Fibroblast of the conjunctiva (primary cell): ENCODE measurements at places on chromosomes 5 and 9.
A peak's percentile ranks its signal among the peaks of the same experiment; 100 is the strongest.

- no peak for DNase-seq
Measured at GRCh38 chr9:90107726-90108655, 503.2 kb downstream of the GADD45G start.

GRCh38 chr5:90274216-90274615 is 135.3 kb downstream of the CETN3 start:
- no peak for DNase-seq

DNA sequence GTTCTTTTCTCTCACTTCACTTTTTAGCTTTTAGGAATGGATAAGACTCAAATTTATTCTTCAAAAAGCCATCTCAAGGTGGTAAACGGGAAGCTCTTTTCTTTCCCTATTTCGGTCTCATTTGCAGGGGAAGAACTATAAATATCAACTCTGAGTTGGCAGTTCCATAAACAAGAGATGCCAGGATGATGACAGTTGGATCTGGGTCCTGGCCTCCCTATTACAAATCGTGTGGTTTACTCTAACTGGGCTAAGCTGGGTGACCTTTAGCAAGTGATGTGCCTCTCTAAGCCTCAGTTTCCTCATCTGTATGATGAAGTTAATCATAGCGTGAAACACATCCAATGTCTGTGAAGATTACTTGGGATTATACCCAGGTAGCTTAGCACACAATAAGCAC is 44.2 kb downstream of the TLE4 start:
- DNase-seq = no peak

DNA sequence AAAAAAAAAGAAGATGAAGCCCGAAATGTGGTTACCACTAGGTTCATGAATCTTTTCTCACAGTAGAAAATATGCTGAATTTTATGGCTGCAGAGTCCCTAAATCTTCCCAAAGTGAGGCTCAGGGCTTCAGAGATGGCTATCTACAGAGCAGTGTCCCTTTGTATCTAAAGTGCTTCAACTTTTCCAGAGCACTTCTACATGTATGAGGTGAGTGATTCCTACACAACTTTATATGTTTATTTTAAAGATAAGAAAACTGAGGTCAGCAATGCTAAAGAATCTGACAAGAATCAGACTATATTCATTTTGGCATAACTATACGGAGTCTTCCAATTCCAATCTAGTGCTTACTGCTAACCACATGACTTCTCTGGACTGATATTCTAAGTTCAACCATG is 53.2 kb downstream of the MRPS27 start:
- no peak for DNase-seq

GRCh38 chr9:69932901-69933300 is 110.7 kb upstream of the MAMDC2 start:
- no peak for DNase-seq

- DNase-seq = no peak
Measured at GRCh38 chr9:36938617-36939016, 95.5 kb downstream of the PAX5 start.

DNA sequence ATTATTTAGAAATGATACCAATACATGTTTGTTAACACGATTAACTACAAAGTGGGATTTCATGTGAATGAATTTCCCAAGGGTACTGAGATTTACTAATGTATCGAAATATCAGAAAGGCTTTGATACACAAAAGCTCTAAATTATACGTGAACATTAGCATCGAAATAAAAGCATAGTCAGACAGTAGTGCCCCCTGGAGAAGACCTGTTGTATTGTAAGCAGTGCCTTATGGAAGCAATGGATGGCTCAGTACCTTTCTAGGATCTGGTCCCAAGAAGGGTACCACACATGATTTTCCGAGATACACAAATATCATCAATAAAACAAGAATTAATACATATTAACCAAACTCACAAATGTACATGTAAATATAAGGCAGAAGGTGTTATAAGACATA is 153.8 kb downstream of the CDH12 start:
- DNase-seq = no peak

GRCh38 chr5:142248853-142249462 is 75.9 kb downstream of the SPRY4 start:
- DNase-seq = no peak

GRCh38 chr5:96374653-96375052 is 58.4 kb downstream of the PCSK1 start:
- no peak for DNase-seq

DNA sequence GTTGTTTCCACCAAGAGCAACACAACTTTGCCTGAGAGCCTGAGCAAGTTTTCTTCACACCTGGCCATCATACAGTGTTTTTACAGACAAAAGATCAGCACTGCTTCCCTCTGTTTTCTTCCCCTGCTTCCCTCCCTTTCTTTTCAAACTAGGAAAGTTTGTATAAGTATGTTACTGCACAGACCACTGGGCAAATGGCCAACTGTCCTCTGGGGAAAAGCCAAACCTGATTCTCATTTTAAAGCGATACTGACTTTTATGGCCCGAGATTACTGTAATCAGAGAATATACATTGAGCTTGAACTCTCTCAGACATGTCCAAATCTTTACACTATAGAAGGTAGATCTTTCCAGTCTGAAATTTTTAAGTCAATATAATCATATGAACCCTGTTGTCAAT is 415.0 kb downstream of the NFIB start:
- DNase-seq = no peak

- DNase-seq = peak; percentile 85
Measured at GRCh38 chr9:112569186-112569585, 82.6 kb downstream of the KIAA1958 start.

DNA sequence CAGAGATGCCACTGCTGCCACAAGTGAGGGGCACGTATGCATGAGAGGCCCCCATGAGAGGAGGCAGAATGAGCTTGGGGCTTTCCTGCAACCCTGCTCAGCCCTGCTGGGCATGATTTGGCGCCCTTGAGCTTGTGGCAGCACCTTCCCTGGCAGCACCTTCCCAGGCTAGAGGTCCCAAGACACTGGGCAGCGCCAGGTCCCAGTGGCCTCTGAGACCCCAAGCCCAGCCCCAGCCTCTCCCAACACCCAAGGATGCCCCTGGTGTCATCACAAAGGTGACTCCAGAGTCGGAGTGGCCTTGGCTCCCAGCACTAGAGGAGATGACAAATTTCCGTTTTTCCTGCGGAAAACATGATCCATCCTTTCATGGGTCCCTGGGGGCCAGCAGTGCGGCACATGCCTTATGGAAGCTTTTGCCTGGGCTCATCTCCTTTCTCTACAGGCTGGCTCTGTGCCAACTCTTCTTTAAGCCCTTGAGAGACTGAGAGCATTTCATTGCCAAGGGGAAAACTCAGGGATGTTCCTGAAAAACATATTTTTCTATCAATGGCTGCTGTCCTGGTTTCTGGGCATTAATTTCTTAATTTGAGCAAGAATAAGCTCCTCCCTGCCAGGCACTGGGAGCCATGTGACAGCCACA is 77.1 kb upstream of the ADAMTS2 start:
- DNase-seq = no peak
